ENCODE measurements at places on chromosomes 2 and 18.

GRCh38 chr2:207290833-207291624 lies 125.3 kb upstream of the KLF7 start:
- no peak for DNase-seq

DNA sequence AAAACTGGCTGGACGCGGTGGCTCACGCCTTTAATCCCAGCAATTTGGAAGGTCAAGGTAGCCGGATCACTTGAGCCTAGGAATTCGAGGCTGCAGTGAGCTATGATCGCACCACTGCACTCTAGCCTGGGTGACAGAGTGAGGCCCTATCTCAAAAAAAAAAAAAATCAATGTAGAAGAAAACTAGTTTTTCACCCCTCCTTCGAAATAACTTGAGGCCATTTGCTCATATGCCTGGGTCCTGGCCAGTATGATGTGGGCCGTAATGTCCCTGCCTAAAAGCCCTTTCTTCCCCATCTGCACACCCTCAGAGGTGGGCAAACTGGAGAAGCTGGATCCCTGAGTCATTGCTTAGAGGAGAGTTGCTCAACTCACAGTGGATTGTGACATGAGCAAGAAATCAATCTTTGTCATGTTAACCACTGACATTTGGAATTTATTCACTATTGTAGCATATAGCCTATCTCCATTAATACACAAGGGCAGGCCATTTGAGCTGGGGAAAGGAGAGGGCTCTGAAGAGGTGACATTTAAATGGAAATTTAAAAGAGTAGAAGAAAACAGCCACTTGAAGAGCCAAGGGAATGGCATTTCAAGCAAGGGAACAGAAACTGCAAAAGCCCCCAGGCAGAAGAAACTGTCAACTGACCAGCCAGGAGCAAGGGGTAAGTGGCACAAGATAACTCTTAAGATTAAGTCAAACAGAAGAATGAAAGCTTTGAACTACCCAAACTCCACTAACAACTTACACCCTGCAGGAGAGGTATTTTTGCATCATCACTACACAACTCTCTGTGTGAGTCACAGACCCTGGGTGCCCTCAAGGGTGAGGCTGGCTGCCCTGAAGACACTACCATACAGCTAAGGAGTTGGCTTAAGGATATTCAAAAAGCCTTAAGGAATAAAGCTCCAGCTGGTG lies 7.6 kb upstream of the METTL21A start:
- DNase-seq, result no peak

DNA sequence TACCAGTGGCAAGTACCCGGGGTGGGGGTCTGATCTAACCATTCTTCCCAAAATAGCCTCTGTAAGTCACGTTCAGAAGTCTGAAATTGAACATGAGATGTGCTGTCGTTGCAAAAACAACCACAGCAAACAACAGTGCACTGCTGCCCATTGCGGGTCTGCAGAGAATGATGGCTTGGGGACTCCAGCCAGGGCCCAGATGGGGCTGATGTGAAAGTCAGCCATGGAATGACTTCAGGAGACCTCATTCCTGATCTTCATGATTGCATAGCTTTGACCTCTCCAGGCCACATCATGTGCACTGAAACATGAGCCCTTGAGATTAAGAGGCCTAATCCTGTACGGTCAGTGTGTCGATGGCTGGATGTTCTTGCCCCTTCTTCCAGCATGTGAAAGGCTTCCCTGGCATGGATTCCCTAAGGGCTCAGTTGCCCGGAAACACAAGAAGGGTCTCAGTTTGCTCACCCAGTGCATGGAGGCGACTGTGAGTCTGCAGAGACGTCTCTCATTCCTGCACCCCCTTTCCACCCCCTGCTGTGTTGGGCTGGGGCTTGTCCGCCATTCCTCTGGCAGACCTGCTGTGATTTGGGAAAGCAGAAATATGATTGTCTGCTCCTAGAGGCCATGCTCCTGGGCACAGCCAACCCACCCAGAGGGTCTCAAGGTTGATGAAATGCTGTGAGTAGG lies 191.6 kb downstream of the SEPTIN10 start:
- DNase-seq, result no peak

GRCh38 chr2:177165061-177165583 lies 47.5 kb upstream of the HNRNPA3 start:
- no peak for DNase-seq

DNA sequence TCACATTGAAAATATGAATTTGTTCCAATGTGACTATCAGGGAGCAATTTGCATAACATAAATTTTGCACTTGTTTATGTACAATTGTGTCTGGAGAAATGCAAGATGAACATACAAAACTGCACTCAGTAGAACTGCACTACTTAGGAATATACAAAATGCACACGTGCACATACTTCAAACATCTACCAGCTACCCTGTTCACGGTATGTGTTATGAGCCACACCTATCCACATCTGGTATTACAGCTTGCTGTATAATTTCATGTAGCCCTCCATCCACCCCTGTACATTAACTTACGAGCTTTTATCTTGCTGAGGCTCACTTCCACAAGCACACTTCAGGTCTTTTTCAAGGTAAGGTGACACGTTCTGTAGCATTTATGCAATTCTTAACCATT lies 373.5 kb upstream of the ZEB2 start:
- no peak for DNase-seq

DNA sequence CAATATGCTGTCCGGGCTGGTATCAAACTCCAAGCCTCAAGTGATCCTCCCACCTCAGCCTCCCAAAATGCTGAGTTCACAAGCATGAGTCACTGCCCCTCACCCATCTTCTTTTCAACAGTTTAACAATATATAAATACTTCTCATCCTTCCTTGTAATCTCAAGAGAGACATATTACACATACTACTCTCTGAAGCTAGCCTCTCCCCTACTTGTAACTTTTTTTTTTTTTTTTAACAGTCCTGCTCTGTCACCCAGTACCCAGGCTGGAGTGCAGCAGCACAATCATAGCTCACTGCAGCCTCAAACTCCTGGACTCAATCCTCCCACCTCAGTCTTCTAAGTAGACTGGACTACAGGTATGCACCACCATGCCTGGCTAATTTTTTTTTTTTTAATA lies 5.7 kb downstream of the GFPT1 start:
- DNase-seq, result no peak

Data from activated CD4-positive, alpha-beta T cell treated with anti-CD3 and anti-CD28 coated beads, Interleukin-2, amount 50 U/mL, for 4 hours (primary cell).